ENCODE measurements at places on chromosomes 7 and 10. TPM values are rescaled to one million over a fixed set of nuclear protein-coding genes. Genes with fewer than 3 reads are reported as not detected.

DNA sequence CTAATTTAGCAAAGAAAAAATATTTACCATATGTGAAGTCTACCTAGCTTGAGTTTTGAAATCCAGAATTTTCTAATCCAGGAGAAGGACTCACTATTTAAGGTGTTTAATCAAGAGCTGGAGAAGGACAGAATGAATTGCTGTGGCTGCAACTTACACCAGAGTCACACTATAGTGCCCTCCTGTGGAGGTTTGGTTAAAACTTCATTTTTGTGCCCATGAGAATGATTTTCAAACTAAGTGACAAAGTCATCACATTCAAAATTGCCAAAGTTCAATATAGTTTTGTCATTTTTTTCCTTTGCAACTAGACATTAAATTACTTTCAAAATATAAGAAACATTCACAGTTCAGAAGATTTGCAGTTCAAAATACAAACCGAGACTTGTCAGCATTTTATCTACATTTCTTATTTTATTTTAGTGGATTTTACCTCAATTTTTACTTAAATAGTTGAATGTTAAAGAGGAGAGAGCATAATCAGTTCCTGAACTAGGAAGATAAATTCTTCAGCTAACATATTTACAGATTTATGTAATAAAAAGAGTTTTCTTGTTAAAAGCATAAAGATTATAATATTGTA lies 70.7 kb downstream of the CABCOCO1 start:
- DNase-seq = peak; percentile 5

DNA sequence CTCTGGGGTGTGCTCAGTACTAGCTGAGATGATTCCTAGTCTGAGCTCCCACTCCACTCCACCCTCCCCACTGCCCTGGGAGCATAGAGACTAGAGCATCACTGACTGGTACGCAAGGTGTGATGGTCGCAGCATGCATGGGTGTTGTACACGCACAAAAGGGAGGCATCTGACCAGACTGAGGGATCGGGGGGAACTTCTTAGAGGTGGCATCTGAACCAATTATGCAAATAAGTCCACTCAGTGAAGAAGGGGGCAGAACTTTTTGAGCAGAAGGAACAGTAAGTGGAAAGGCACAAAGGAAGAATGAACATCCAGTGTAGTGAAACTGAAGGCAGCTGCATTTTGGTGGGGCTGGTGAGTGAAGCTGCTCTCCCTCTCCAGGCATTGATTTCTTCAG lies 25.5 kb downstream of the PDSS1 start:
- DNase-seq = no peak

GRCh38 chr10:123721441-123722049 lies 55.4 kb downstream of the GPR26 start:
- no peak for DNase-seq

The SLC39A12 gene
- total RNA-seq = not detected

DNA sequence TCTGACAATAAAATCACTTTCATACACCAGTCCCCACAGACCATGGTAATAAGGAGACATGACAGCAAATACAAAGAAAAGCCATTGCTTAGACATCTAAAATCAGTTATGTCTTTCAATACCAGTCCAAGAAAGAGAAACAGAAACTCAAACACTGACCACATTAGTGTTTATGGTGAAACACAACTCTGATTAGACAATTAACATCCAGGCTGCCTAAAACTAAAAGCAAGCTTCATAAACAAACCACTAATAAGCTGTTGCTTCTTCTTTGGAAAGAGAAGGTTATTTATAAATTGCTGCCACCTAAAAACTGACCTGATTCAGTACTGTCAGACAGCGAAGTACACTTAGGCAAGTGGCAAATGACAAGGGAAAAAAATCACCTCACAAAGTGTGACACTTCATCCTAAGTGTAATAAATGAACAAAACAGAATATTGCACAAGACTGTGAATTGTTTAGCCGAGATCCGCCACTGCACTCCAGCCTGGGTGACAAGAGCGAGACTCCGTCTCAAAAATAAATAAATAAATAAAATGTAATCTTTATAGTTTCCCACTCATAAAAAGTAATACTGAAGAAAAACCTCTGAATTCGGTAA lies 277.4 kb downstream of the PARD3 start:
- no peak for DNase-seq

DNA sequence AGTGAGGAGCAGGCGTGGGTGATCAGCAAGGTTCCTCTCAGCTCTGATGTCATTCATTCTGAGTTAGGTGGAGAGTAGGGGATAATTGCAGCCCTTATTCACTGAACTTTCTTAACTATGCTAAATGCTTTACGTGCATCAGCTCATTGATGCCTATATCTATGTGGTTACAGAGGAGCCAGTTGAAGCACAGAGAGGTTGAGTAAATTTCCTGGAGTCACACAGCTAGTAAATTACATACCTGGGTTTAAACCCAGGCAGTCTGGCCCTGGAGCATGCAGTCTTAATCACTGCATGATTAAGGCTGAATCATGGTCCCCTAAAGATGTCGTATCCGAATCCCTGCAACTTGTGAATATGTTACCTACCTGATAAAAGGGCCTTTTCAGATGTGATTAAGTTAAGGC lies 99.6 kb downstream of the GRK5 start:
- peak; percentile 62 for DNase-seq

DNA sequence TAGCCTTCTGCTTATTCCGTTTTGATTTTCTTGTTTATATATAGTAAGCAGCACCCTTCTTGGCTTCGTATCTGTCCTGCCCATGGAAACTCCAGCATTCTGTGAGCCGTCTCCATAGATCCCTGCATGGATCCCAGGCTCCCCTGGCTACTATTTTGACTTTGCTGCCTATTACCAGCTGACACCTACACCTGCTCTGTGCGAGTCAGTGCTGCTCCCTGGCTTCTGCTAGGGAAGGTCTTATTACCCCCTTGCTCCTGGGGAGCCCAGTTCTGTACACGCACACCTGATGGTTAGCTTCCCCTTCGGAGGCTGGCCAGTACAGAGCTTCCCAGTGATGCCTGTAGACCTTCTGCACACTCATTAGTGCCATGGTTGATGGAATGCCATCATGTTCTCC lies 35.4 kb downstream of the NACAD start:
- no peak for DNase-seq

GRCh38 chr7:69609541-69610373 lies 11.5 kb downstream of the AUTS2 start:
- no peak for DNase-seq
